T-helper 17 cell (primary cell): ENCODE measurements at places on chromosomes 5 and 9. TPM values are rescaled to one million over a fixed set of nuclear protein-coding genes. Genes with fewer than 3 reads are reported as not detected.

The GARIN3 gene
- not detected for total RNA-seq

DNA sequence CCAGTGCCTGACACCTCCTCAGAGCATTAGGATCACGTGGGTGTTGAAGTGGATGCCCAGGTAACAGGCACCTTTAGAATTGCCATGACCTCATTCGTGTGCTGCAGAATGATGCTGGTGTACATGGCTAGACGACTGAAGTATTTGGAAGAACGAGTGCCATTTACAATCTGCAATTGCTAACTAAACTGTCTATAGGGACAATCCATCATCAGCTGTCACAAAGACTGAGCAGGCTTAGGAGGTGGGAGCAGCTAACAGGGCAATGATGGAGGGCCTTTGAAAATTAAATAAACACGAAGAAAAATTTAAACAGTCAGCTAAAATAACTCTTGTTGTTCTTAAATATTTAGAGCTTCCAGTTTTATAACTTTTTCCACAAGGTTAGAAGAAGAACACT is 375.8 kb downstream of the GADD45G start:
- DNase-seq, result no peak

- no peak for DNase-seq
Measured at GRCh38 chr9:96417661-96418082, 498 bp downstream of the ZNF367 start.

DNA sequence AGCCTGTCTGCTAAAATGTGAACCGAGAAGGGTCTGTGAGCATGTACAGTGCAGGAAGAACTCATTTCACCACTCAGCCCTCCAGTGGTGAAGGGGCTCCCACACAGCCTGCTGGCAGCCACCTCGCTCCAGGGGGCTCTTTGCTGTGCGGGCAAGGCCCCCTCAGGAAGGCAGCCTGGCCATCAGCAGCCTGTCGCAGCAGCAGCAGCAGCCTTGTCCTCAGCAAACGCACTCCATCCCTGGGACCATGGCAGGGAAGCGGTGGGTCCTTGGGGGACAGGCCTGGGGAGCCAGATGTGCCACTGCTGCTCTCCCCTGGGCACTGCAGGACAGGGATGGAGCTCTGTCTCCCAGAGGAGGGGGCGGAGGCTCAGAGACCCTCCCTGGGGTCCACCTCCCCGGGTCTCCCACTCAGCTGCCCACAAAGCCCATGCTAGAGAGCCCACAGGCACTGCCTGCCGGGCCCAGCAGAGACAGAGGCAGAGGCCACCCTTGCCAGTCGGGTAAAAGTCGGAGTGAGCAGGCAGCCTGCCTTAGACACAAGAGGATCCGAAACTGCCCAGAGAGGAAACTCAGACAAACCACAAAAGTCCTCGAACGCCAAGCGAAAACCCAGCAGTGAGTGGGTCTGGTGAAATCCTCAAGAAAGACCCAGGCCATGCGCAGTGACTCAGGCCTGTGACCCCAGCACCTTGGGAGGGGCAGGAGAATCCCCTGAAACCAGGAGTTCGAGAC is 8.0 kb downstream of the BRD3 start:
- peak; percentile 6 for DNase-seq

DNA sequence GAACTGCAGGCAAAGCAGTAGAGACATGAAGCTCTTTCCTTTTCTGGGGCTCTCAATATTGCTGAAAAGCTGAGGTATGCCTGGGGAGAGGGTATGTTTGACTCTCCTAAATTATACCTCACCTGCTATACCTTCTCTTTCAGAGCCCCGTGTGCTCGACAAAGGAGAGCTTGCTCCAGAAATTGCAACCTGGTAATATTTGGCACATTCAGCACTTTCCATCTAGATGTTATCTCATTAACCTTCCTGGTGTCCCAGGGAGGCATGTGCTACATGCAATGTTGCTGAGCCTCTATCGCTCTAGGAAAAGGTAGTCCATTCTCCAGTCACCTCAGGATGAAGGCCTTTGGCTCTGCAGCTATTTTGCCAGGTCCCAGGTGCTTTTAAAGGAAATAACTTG is 78.5 kb upstream of the ZSWIM6 start:
- no peak for DNase-seq
